Anterior cingulate cortex (tissue), 58 donors: ENCODE measurements at places on chromosomes 16 and 17.

GRCh38 chr17:9162275-9162985 is 141.1 kb downstream of the NTN1 start:
- no peak for DNase-seq

DNA sequence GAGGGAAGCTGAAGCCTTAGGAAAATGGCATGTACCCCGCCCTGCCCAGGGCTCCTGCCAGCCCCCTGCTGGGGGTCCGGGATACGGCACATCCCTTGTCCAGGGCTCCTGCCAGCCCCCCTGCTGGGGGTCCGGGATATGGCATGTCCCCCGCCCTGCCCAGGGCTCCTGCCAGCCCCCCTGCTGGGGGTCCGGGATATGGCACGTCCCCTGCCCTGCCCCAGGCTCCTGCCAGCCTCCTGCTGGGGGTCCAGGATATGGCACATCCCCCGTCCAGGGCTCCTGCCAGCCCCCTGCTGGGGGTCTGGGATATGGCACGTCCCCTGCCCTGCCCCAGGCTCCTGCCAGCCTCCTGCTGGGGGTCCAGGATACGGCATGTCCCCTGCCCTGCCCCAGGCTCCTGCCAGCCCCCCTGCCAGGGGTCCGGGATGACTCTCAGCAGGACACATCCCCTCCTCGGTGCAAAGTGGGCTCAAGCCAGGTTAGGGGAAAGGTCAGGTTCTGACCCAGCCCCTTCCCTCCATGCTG is 43.2 kb downstream of the RPH3AL start:
- no peak for DNase-seq

DNA sequence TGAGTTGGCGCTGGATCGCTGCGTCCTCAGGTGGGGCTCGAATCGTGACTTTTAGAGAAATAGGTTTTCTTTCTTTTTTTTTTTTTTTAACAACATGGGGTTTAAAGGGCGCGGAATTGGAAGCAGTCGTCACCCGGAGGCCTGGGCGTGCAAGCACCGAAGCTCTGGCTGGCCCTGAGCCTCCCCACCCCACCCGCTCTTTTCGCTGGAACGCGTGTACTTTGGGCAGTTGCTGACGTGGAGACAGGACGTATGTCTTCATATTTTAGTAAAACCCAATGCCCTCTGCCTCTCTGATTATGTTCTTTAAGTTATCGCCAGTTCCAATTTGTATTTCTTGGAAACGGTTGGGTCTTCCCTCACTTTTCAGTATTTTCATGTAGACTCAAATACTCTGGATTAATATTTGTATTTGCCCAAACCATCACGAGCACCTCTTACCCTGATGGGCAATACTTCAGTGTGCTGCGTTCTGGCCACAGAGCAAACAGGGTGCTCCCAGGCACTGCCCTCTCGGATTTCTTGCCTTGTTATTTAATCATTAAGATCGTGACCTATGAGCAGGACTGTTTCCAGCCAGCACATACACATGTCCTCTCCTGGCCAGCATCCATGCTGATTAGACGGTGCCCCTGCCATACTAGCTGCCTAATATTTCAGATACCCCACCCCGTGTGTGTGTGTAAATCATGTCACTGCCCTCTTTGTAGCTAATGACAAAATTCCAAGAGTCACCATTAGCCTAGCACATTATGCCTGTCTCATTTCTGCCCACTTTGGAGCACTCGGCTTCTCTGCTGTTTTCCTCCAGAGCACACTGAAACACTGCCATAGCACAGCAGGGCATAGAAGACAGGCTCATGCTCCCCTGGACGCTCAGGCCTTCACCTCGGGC is 805 bp upstream of the C16orf95 start:
- no peak for DNase-seq

DNA sequence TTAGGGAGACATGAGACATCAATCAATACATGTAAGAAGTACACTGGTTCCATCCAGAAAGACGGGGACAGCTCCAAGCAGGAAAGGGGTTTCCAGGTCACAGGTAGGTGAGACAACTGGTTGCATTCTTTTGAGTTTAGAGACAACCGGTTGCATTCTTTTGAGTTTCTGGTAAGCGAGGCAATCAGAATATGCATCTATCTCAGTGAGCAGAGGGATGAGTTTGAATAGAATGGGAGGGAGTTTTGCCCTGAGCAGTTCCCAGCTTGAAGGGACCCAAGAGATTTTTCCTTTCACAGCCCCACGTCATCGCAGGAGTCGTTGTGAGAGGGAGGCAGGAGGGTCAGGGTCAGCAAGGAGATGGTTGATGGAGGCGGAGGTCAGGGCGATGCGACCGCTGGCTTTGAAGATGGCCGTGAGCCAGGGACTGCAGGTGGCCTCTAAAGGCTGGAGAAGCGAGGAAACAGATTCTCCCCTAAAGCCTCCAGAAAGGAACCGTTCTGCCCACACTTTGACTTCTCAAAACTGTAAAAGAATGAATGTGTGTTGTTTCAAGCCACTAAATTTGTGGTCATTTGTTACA is 36.5 kb downstream of the IRF8 start:
- no peak for DNase-seq

GRCh38 chr16:86854626-86855294 is 276.4 kb downstream of the FOXL1 start:
- DNase-seq, result no peak

DNA sequence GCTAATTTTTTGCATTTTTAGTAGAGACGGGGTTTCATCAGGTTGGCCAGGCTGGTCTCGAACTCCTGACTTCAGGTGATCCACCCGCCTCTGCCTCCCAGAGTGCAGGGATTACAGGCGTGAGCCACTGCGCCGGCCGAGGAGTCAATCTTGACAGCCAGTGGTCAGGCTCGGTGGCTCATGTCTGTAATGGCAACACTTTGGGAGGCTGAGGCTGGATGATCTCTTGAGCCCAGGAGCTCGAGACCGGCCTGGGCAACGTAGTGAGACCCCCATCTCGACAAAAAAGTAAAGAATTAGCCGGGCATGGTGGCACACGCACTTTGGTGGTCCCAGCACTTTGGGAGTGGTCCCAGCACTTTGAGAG is 608 bp upstream of the PGS1 start:
- no peak for DNase-seq

GRCh38 chr17:9521062-9521461 is 54.6 kb downstream of the STX8 start:
- DNase-seq, result no peak

DNA sequence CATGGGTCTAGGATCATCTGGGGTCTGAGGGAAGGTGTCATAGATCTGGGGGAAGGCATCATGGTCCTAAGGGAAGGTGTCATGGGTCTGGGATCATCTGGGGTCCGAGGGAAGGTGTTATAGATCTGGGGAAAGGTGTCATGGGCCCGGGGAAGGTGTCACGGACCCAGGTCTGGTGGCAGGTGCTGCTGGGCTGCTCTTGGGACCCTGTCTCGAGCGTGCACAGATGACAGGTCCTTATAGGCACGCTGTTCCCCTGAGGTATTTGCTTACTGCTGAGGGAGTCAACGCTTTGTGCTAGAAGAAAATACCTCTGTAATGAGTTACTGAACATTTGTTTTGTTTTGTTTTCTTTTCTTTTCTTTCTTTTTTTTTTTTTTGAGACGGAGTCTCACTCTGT is 1.4 kb downstream of the RAB40C start:
- no peak for DNase-seq

DNA sequence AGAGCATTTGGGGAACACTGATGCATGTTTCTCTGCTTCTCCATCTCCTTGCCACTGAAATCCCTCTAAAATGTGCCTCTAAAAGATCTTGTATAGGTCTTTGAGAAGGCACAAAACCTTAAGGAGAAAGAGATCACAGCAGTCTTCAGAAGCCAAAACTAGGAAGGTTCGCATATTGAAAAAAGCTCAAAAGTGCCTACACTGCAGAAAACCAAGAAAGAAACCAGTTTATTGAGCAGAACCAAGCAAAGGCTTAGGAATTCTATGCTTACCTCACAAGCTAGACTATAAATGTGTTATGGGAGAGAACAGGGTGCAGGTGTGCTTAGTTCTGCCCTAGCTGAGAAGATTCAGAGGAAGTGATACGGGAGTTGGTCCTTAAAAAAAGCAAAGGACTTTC is 16.6 kb downstream of the DGKE start:
- no peak for DNase-seq
